ENCODE measurements at places on chromosomes 2 and 18.

DNA sequence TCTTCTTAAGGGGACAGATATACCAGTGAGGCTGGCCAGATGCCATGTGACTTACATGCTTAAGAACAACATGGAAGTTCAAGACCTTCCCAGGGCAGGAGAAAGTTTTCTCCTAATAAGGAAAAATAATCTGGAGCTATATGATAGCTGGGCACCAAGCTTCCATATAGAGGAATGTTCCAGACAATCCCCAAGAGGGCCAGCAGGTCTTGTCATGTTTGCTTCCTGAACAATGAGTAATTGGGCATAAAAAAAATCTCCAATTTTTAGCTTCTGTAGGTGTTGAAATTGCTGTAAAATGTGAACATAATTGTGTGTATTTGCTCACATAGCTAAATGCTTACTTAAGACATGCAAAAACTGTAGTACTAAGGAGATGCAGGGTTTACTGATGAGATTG, 809.5 kb upstream of the PIK3C3 start:
- DNase-seq = no peak

GRCh38 chr2:111028720-111029119, 92.0 kb upstream of the BCL2L11 start:
- DNase-seq = no peak

DNA sequence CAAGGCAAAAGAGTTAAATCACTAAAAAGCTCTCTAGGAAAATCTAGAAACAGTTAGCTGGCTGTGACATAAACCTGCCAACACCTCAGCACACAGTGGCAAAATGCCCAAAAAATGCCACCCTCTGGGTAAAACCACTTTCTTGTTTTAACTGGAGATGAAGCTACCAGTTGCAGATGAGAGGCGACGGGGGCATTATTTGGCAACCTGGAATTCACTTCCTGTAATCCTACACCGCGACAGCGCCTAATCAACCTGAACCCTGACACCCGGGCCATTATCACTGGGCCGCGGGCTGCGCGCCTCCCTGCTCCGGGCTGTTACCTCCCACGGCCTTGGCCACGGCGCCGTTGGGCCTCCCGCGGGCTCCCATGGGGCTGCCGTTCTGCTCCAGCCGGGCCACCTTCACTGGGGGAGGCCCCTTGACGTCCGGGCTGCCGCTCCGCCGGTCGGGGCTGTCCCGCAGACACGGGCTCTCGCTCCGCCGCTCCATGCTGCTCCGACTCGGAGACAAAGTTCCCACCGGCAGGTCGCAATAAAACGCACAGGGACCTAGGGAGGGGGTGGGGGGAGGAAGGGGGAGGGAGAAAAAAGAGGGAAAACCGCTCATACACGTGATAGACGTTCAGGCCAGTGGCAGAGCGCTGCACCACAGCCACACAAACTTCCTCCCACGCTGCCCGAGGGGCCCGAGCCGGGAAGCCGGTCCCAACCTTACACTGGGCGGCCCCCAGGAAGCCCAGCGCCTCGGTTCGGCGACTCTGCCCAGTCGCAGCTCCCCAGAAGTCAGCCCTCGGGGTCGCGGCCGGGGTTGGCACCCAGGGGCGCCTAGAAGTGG, 2.0 kb downstream of the SATB2 start:
- DNase-seq = no peak

- DNase-seq = no peak
These were observed 132.2 kb downstream of the AKAIN1 start for GRCh38 chr18:5064841-5065370.

DNA sequence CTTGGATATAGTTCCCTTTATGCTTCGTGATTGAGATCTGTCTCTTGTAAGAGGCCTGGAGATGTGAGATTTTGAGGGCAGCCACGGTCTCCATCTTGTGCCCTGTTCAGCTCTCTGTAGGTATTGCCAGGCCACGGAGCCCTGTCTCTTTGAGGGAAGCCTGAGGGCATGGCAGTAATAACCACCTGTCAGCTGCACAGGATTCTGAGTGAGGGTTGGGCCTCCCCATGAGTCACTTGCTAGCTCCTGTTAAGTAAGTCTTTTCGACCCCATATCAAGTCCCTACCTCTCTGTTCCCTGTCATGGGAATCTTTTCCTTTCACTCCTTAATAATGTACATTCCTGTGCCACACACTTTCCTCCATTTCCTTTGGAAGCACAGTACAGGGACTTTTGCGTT, 20.4 kb downstream of the LYPD6B start:
- DNase-seq = no peak

- no peak for DNase-seq
These were observed 15.6 kb upstream of the PPP1CB start for GRCh38 chr2:28736034-28736433.

GRCh38 chr2:64939332-64939917, 49.8 kb upstream of the SLC1A4 start:
- no peak for DNase-seq

DNA sequence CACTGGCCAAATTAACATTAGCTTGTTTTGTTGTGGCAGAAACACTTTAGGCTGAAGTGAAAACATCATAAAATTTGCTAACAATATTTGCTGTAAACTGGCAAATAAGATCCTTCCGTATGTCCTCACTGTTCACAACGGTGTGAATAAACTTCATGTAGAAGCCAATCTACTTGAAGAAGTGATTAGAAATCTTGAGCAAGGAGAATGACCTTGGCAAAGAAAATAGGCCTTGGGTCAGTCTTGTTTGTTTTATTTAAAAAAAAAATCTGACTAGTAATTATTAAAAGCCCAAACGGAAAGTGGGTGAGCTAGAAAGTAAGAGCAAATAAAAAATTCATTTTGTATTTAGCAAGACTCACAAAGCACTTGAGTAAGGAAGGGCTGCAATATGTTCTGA, 197.0 kb downstream of the CPS1 start:
- DNase-seq = no peak

DNA sequence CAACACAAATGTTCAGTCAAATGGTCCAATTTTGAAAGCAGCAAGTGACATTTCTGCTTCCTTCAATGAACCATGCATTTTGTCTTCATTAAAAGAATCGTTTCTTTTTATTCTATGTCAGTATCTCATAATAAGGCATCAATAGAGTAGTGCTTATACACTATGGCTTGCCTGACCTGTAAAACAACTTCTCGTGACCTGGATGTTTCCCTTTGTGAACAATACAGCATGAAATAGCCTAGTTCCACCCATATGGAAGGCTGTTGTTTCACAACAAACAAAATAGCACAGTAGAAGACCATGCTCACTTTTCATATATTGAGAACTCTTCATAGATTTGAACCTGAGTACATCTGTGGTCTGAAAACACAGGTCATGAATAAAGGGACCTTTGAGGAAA, 104.3 kb upstream of the PIK3C3 start:
- DNase-seq = no peak

- DNase-seq = no peak
These were observed 66.3 kb downstream of the NCKAP1 start for GRCh38 chr2:182971820-182972547.

DNA sequence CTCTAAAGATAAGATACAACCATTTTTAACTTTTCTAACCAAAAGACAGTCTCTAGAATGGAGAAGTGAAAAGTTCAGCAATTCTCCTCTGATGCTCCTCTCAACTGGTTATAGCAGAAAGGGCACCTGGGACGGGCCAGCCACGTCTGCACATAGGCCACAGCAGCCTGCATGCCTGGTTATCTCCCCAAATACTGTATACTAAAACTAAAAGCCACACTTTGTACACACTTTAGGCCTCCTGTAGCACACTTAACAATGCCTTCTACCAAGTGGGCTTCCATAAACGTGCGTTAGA, 179.1 kb downstream of the ANKRD44 start:
- no peak for DNase-seq

GRCh38 chr2:173520918-173521317, 166.2 kb downstream of the CDCA7 start:
- DNase-seq = no peak

DNA sequence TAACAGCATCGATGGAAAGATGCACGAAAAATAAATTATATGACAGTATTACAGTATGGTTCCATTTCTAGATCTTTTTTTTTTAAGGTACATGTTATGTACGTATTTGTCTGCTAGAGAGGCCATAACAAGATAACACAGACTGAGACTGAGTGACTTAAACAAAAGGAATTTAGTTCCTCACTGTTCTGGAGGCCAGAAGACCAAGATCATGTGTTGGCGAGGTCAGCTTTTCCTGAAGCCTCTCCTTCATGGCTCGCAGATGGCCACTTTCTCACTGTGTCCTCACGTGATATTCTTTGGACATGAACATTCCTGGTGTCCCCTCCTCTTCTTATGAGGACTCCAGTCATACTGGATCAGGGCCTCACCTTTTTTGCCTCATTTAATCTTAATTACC, 177.4 kb downstream of the CAPN13 start:
- no peak for DNase-seq

- DNase-seq = no peak
These were observed 116.7 kb upstream of the STK17B start for GRCh38 chr2:196288006-196288538.

DNA sequence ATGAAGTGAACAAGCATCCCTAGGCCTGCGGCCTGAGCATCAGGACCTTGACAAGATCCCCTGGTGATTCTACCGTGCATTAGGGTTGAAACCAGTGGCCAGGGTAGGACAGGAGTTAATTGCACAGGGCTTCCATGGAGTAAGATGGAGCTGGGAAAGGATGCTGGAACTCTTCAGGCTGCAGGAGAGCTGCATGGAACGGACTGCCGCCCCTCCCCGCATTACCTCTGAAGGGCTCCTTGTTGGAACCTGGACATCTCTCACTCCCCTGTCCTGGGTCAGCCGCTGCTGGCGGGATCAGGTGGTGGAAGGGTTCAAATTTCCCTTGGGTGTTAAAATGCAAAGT, 156.6 kb upstream of the ID2 start:
- DNase-seq = no peak

GRCh38 chr2:143994961-143995360, 525.0 kb downstream of the ZEB2 start:
- DNase-seq = no peak

- no peak for DNase-seq
These were observed 46.4 kb upstream of the CYP1B1 start for GRCh38 chr2:38122344-38122743.

GRCh38 chr2:42547014-42547413, 21.4 kb upstream of the MTA3 start:
- DNase-seq = no peak

DNA sequence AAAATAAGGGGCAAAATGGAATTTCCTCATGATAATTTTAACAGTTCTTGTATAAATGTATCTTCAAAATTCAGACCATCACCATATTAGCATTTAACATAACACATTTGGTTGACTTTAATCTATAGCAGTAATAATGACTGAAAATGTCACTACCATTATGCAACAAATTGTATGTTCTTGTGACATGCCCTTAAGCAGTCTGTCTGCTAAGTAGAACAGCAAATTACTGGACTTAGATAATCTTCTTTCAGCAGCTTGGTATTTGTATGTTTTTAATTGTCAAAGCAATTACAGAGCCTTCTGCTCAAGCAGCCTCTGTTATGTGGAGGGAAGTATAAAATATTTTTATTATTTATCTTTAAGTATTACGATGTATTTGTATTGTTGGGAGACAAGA, 214.3 kb upstream of the NXPH2 start:
- DNase-seq = no peak

- no peak for DNase-seq
These were observed 103.7 kb downstream of the CCDC85A start for GRCh38 chr2:56287508-56287907.

DNA sequence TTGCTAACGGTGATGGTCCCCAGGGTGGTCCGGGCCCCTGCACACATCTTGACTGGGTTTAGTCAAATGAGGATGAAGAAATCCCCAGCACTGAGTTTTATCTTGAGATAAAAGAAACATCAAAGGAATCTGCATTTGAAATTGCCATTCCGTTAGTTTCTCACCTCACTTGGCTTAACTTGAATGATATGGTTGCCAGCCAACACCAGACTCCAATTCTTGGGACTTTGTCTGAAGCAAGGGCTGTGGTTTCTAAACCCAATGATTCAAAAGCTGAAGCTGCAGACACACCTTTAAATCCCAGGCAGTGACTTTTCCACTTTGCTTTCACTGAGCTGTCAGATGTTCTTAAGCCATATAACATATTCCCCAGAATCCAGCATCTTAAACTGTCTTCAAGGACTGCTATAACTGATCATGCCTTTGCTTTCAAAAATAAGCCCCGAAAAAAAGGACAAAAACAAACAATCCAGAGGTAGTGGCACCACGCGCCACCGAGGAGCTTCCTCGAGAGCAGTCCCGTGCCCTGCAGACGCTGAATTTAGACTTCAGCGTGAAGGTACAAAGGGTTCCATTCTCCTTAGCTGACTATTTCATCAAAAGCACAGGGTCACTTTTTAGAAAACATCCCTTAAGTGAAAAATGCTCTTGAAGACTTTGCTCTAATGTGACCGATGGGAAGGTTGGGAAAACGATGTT, 189.3 kb downstream of the HDAC4 start:
- no peak for DNase-seq

- no peak for DNase-seq
These were observed 26.9 kb upstream of the DARS1 start for GRCh38 chr2:136012315-136012714.

DNA sequence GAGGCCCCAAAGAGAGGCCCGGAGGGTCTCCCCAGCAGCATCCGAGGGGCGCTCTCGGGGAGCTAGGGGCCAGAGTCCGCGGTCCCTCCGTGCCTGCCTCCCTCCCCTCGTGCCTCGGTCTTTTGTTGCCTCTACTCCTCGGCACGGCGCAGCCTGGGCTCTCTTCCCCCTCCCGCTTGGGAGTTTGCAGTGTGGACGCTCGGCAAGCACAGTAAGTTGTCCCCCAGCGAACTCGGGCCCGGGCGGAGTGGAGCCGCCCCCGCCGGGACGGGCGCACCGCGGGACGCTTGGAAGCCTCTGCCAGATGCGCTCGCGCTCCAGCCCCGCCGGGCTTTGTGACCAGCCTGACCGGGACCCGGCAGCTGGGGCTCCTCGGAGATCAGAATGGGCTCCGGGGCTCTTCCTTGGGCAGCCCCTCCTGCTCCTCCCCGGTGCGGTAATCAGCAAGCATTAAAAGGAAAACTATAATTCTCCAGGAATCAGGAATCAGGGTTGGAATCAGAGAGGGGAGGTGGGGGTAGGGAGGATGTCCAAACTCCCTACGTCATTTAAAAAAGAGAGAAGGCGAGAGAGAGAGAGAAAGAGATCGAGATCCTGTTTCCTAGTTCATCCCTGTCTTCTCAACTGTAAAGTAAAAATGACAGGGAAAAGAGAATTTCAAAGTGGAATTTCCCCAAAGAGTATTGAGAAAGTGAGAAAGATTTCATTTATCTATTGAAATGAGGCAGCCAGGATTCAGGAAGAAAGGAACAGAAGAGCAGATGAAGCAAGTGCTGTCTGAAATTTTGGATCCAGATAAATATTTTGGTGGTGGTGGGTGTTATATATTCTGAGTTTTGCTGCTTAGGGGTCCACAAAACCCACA, 786 bp upstream of the TMEM200C start:
- no peak for DNase-seq
